Ovary (tissue), 10 donors: ENCODE measurements at places on chromosomes 11 and 22. TPM values are rescaled to one million over a fixed set of nuclear protein-coding genes. Genes with fewer than 3 reads are reported as not detected.

DNA sequence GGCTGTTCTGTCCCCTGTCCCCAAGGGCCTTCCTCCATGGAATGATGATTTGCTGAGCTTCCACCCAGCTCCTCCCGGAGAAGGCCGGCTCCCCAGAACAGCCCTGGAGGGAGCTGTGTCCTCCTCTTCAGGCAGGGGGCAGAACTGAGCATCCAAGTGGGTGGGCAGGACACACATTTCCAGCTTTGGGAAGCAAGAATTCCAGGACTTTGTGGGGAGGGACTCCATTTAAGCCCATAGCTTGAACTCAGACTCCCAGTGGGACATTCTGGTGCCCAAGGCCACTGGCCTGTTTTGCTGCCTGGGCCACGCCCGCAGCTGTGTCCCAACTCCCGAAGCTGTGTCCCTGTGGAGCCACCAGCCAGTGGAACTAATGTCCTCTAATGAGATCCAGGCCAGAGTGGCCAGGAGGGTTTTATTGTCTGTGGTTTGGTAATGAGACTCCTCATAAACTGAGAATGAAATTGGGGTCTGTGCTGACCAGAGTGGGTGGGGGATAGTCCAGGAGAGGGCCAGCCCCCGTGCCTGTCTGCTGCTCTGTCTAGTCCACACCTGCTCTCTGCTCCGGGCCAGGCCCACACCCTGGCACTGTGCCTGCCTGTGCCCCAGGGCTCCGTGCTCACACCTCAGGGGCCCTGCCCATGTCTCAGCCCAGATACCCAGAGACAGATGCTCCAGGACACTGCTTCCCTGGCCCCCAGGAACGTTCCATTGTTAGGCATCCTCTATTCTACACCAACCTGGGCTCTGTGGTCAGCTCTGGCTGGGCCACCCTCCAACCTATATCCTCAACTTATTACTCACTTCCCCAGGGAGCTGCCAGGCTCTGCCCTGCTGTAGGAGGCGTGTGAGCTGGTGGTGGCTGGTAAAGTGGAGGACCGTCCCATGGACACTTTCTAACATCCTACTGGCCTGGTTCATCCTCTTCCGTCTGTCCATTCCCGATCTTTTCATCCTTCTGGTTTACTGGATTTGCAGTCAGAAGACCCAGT is 7.6 kb downstream of the NECTIN1 start:
- no peaks in the 10 kb centered on the region for H3K27me3 ChIP-seq
- no peaks in the 10 kb centered on the region for H3K4me1 ChIP-seq
- no peaks in the 10 kb centered on the region for H3K36me3 ChIP-seq
- no peak overlapping the region for H3K4me3 ChIP-seq

GRCh38 chr11:30938171-30938570 is 352.0 kb upstream of the MPPED2 start:
- H3K27ac ChIP-seq, result no peak overlapping the region
- no peak for DNase-seq
- H3K27me3 ChIP-seq, result no peaks in the 10 kb centered on the region
- no peak overlapping the region for H3K4me3 ChIP-seq

GRCh38 chr22:31983911-31984656 is 39.7 kb downstream of the YWHAH start:
- H3K27me3 ChIP-seq, result no peaks in the 10 kb centered on the region
- no peak overlapping the region for H3K27ac ChIP-seq
- DNase-seq, result no peak
- H3K4me1 ChIP-seq, result no peaks in the 10 kb centered on the region

DNA sequence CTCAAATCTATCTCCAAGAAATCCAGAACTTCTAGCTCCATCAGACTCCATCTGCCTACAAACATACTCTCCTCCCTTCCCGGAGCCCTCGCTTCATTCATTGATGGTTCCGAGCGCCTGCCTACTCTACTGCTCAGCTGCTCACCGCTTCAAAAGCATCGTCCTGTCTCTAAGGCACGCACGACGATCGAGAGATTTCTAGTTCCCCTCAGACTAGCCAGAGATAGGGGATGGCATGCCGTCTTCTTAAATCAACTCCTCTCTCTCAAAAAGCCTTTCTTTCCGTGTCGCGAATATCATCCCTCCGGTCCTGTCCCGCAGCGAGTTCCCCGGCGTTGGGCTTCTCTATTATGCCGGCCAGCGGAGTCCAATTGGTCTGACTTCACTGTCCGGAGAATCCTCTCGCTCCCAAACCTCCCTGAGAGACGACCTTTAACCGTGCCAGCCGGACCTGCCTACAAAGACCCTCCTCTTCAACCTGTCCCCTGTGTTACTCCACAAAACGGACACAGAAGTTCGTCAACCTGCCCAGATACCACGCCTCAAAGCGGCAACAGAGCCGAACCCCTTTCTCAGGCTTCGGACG is 592 bp downstream of the EEF1G start:
- H3K4me3 ChIP-seq, result peak overlapping the region; percentile 85
- peak overlapping the region; percentile 38 for H3K27ac ChIP-seq
- H3K36me3 ChIP-seq, result no peaks in the 10 kb centered on the region
- DNase-seq, result no peak
- no peaks in the 10 kb centered on the region for H3K27me3 ChIP-seq

DNA sequence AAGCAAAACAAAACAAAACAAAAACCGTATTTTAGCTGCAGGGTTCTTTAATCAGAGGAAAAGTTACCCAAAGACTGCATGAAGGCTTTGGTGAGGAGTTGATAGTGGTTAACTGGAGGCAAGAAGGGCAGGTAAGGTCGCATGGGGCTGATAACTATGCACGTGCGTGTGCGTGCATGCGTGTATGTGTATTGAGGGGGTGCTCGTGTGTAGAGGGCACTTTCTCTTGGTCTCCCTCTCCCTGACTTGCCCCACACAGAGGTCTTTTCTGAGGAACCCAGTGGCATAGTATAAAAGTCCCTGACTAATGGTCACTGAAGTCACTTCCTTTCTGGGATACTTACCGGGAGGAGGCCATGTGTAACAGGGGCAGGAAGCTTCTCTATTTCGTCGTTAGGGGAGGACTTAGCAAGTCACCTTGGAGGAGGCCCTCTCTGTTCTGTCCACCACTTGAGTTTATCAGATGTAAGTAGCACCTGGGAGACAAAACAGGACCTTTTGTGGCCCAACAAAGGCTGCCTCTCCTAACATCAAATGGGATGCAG is 20.1 kb upstream of the FCHSD2 start:
- H3K4me1 ChIP-seq, result peaks cover 14% of the 10 kb centered on the region
- no peak for DNase-seq
- no peak overlapping the region for H3K4me3 ChIP-seq
- H3K27ac ChIP-seq, result no peak overlapping the region

The WBP2NL gene
- total RNA-seq, result 4.5 TPM

DNA sequence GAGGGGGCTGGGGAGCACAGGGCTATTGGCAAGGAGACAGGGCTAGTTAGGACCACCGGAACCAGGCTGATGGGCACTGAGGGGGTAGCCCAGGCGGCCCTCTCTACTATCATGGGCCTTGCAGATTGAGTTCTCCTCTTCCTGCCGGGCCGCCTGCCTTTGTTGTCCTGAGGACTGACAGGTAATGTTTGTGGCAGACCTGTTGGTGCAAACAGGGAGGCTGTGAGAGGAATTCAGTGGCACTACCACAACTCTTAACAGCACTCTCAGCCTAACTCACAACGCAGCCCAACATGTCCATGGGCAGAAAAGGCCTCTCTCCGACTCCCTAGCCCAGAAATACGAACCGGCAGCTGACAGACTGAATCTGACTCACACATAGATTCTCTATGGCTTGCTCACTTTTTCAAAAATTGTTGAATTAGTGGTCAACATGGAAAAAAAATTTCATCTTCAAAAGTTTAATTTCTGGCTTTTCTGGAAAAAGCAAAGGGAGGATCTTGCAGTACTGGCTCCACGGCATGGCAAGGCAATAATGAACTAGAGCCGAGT is 11.4 kb downstream of the KCNJ5 start:
- H3K4me1 ChIP-seq, result no peaks in the 10 kb centered on the region
- DNase-seq, result no peak
- H3K27ac ChIP-seq, result no peak overlapping the region
- H3K4me3 ChIP-seq, result no peak overlapping the region

The GRM5 gene
- total RNA-seq, result not detected

DNA sequence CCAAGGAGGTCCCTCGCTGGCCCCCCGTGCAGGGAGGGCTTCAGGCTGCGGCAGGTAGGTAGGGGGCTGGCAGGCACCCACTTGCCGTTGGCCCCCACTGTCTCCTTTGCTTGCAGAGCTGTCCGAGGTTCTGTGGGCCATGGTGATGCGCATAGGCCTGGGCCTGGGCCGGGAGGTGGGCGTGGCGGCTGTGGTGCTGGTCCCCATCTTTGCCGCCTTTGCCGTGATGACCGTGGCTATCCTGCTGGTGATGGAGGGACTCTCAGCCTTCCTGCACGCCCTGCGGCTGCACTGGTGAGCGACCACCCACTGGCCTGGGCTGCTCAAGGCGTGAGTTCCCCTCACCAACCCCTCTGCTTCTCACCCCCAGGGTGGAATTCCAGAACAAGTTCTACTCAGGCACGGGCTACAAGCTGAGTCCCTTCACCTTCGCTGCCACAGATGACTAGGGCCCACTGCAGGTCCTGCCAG is 11.6 kb downstream of the TCIRG1 start:
- no peaks in the 10 kb centered on the region for H3K4me1 ChIP-seq
- H3K4me3 ChIP-seq, result no peak overlapping the region
- H3K27ac ChIP-seq, result no peak overlapping the region
- DNase-seq, result no peak

The MMP27 gene
- total RNA-seq, result not detected

GRCh38 chr22:19291218-19291579 is 320 bp downstream of the CLTCL1 start:
- H3K27ac ChIP-seq, result peak overlapping the region; percentile 13
- no peaks in the 10 kb centered on the region for H3K27me3 ChIP-seq
- H3K36me3 ChIP-seq, result no peaks in the 10 kb centered on the region

DNA sequence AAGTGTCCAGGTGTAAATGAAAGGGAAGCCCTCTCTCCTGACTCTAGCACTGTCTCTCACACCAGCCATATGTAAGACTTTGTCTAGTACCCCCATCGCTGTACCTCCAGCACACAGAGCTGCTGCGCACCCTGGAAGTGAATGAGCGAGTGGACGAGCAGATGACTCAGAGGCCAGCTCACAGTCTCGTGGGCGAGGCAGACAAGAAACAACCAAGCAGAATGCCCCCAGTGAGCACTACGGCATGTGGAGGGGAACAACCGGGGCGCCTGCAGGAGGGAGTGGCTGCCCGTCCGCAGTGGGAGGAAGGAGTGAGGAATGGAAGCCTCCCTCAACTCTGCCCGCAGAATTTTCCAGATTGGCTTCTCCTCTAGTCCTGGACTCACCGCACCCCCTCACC is 46.4 kb downstream of the MCM5 start:
- no peaks in the 10 kb centered on the region for H3K36me3 ChIP-seq
- no peak overlapping the region for H3K27ac ChIP-seq
- no peaks in the 10 kb centered on the region for H3K4me1 ChIP-seq
- no peak for DNase-seq
- H3K27me3 ChIP-seq, result no peaks in the 10 kb centered on the region

The RIMBP3C gene
- 0.07 TPM for total RNA-seq

- no peaks in the 10 kb centered on the region for H3K27me3 ChIP-seq
- H3K27ac ChIP-seq, result no peak overlapping the region
- no peak for DNase-seq
These were observed 981.3 kb downstream of the OPCML start for GRCh38 chr11:132551016-132551415.

DNA sequence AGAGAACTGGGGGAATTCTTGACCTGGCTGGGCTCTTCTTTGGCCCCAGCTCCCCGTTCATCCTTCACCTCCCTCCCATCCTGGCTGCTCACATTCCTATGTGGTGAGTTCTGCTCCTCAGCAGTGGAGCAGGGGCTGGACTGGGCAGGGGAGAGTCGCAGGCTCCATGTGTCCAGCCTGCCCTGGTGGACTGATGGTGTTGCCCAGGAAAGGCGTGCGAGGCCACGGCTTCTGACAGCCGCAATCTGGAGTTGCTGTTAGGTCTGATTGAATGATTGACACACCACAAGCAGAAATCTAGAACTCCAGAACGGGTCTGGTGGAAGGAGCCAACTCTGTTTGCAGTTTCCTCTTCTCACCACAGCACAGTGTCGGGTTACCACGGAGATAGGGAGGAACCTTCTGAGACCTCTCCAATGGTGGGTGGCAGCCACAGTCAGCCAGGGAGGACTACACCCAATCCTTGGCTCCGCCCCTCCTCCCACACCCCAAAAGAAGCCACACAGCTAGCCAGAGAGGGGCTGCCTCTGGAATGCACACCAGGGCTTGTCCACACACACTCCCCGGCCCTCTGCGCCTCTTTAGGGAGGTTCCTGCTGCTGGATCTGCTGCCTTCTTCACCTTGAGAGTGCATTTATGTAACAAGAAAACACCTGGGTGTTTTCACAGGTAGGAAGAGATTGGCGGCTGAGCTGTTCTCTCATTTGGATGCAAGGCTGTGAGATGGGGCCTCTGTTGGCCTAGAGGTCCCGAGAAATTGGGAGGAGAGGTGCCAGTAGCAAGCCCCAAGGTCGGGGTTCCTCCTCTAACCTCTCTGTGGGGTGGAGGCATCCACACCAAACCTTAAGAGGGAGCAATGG is 56.4 kb upstream of the CD44 start:
- H3K27me3 ChIP-seq, result no peaks in the 10 kb centered on the region
- H3K4me3 ChIP-seq, result no peak overlapping the region
- no peak overlapping the region for H3K27ac ChIP-seq
- peaks cover 5% of the 10 kb centered on the region for H3K4me1 ChIP-seq

- no peak overlapping the region for H3K4me3 ChIP-seq
- H3K27me3 ChIP-seq, result no peaks in the 10 kb centered on the region
- no peak for DNase-seq
These were observed 39.3 kb downstream of the CD44 start for GRCh38 chr11:35178067-35178805.

The C2CD3 gene
- 20.5 TPM for total RNA-seq

The DRICH1 gene
- 0.86 TPM for total RNA-seq

DNA sequence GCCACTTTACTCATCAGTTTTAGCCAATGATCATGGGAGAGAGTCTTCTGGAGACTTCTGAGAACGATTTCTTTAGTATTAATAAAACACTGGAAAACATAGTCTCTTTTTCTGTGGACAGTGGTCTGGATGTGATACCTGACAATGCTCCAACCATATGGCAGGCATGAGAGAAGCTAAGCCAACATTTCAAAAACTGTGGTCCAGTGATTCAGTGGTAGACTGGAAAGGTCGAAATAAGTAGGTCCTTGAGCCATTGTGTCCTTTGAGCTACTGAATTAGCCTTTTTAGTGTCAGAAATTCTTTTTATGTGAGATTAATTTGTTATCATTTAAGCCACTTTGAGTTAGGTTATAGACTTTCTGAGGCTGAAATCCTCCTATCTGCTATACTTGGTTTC is 197.7 kb upstream of the CTSC start:
- no peak overlapping the region for H3K27ac ChIP-seq
- H3K27me3 ChIP-seq, result no peaks in the 10 kb centered on the region
- no peaks in the 10 kb centered on the region for H3K36me3 ChIP-seq
- no peak for DNase-seq
- H3K4me1 ChIP-seq, result no peaks in the 10 kb centered on the region

GRCh38 chr11:77474684-77475060 is 778 bp upstream of the PAK1 start:
- no peaks in the 10 kb centered on the region for H3K27me3 ChIP-seq
- H3K4me1 ChIP-seq, result peaks cover 5% of the 10 kb centered on the region
- peak overlapping the region; percentile 67 for H3K4me3 ChIP-seq
- peak overlapping the region; percentile 90 for H3K27ac ChIP-seq
- no peaks in the 10 kb centered on the region for H3K36me3 ChIP-seq
- DNase-seq, result no peak

The GLYAT gene
- total RNA-seq, result not detected

The LRP4 gene
- 9.9 TPM for total RNA-seq

The CREBZF gene
- total RNA-seq, result 44.7 TPM

- no peak for DNase-seq
- no peaks in the 10 kb centered on the region for H3K36me3 ChIP-seq
- H3K4me3 ChIP-seq, result no peak overlapping the region
- peaks cover 2% of the 10 kb centered on the region for H3K4me1 ChIP-seq
These were observed 107.0 kb downstream of the OSBP2 start for GRCh38 chr22:30801695-30802094.

The BCO2 gene
- 4.2 TPM for total RNA-seq
